Midbrain (tissue), 1 donor: ENCODE measurements at places on chromosomes 4 and X.
A peak's percentile ranks its signal among the peaks of the same experiment; 100 is the strongest.

- no peak for DNase-seq
These were observed 22.9 kb downstream of the TMEM187 start for GRCh38 chrX:153995504-153995903.

DNA sequence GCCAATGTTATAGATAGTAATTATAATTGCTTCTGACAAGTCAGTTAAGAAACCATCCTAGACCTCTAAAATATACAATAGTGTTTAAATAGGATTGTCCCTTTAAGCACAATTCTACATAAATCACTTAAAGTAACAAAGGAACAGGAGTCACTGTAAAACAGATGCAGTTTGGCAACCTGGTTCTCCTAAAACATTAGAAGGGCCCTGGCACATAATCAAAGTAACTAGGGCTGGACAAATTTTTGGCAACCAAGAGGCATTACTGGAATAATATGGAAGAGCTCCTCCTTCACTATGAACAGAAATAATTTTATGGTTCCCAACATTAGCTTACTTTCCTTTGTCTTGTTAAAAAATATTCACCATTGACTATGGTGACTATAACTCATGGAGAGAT lies 75.0 kb upstream of the CCDC160 start:
- DNase-seq = no peak

DNA sequence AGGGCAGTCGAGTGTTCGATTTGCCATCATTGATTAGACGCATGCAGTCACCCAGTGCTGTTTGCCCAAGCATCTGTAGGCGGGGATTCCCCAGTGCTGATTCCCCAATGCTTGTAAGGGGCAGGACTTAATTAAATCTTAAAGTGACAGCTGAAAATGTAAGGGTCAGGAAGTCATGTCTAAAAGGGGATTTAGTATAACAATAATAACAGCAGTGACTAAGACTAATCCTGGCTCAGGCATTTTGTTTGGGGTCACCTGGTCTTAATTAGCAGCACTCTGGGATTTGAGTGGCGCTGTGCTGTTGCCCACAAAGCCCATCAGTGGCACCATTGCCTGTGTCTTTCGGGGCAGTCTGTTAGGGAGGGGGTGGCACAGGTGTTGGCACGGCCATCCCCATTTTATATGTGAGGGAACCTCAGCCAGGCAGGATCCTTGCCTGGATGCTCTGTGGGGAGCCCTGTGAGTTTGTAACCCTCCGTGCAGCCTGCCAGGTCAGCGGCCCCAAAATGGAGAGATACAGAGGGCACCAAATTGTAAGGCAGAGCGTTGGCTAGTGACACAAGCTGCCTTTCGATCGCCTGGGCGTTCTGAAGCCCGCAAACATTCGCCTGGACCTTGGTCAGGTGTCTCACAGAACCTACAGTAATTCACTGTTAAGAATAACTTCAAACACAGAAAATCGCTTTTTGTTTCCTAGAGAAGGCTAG lies 146.7 kb downstream of the TBL1X start:
- no peak for DNase-seq

DNA sequence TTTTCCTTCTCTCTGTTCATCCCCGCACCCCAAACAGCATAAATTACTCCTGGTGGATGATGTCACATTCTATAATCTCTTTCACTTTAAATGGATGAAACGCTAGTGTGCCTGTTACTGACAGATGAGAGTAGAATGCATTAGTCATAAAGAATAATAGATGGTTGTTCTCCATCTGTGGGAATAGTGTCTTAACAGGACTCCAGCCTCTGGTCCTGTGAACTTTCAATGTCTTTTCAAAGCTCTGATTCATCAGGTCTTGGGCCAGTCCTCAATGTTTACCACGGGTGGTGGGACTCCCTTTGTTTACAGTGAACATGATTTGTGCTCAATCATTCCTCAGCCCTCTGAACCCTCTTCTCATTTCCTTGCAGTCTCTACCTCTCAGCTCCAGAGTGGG lies 182.6 kb downstream of the GABRB1 start:
- peak; percentile 17 for DNase-seq

DNA sequence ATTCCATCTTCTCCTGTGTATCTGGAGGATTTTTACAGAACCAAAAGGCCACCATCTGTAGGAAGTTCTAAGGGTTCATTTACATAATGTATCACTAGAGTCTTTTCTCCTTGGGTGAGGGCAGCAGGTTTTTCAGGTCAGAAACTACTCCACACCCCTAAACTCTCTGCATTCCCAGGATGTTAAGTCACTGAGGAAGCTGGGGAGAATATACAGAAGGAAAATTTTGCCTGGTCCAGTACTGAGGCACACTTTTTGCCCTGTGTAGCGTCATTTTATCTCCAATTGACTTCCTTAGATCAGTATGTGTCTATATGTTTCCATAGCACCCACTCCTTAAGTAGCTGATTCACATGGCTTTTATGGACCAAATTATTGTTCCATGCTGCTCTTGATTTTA lies 17.0 kb downstream of the XKRX start:
- DNase-seq = no peak

GRCh38 chr4:33724685-33725084 lies 2519.6 kb downstream of the ARAP2 start:
- DNase-seq = no peak

GRCh38 chr4:76585897-76586360 lies 150.9 kb downstream of the SHROOM3 start:
- peak; percentile 43 for DNase-seq

- DNase-seq = peak; percentile 11
These were observed at the start of gene DCHS2 for GRCh38 chr4:154491341-154492271. Gene DCHS2, minus strand, starts transcription at chr4:154491799. Its CDS starts 444 bp downstream, at chr4:154491355.

DNA sequence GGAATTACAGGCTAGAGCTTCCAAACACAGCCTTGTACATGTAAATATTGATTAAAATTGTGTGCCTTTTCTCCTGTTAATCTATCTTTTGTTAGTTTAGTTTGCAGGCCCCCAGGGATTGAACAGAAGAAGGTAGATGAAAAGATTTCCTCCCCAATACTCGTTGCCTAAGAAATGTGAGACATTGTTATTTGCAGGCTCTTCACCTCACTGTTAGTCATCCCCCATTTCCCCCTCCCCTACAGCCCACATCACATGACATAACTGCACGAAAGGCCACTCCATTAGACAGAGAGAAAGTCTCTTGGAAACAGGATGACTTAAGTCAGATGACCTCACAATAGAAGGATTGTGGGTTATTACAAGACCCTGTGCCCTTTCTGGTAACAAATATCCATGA lies 13.3 kb upstream of the MID1 start:
- DNase-seq = no peak

- no peak for DNase-seq
These were observed 48.6 kb downstream of the NPY5R start for GRCh38 chr4:163392328-163392727.

GRCh38 chr4:17811078-17811603 lies 362 bp downstream of the NCAPG start:
- no peak for DNase-seq

DNA sequence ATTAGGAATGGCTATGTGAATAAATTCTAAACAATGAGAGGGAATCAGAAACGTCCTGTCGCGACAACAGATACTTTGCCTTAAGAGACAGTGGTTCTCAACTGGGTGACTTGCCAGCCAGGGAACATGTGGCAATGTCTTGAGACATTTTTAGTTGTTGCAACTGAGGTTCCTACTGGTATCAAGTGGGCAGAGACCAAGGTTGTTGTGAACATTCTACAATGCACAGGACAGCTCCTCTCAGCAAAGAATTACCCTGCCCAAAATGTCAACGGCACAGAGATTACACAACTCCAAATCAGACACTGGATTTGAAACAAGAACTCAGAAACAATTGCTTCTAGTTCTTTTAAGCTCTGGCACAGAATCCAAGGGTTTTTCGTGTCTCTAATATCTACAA lies 128.6 kb downstream of the ARHGAP6 start:
- DNase-seq = no peak

GRCh38 chr4:185839194-185839712 lies 27.3 kb upstream of the SORBS2 start:
- no peak for DNase-seq

GRCh38 chr4:632196-632790 lies 6.9 kb downstream of the PDE6B start:
- no peak for DNase-seq

DNA sequence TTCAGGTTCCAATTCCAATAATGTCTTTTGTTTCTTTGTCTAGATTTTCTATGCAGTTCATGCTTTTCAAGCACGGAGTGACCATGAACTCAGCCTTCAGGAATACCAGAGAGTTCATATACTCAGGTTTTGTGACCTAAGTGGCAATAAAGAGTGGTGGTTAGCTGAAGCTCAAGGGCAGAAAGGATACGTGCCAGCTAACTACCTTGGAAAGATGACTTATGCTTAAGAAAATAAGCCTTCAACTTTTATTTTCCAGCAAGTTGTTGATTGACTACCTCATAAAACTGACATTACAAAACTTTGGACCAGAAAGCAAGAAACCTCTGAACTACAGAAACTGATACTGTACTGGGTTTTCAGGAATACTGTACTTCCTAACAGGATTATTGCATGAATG lies 30.8 kb downstream of the INTS12 start:
- DNase-seq = no peak

DNA sequence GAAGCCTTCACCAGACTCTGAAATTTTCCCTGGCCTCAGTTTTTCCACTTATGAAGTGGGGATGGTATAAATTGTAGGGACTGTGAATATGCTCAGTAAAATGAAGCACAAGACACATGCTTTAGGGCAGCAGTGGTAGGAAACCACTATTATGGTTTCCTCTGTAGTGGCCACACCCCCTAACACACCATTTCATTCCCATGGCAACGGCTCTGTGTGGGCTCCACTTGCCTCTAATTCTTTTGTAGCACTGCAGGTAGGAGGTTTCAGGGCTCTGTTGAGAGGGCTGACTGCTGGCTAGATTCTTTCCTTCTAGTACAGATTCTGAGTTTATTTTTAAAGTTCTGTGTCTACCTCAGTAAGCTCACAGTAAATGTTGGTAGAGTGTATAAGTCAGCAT lies 3.5 kb upstream of the VMA21 start:
- no peak for DNase-seq

GRCh38 chr4:149831656-149832208 lies 16.1 kb upstream of the IQCM start:
- no peak for DNase-seq

DNA sequence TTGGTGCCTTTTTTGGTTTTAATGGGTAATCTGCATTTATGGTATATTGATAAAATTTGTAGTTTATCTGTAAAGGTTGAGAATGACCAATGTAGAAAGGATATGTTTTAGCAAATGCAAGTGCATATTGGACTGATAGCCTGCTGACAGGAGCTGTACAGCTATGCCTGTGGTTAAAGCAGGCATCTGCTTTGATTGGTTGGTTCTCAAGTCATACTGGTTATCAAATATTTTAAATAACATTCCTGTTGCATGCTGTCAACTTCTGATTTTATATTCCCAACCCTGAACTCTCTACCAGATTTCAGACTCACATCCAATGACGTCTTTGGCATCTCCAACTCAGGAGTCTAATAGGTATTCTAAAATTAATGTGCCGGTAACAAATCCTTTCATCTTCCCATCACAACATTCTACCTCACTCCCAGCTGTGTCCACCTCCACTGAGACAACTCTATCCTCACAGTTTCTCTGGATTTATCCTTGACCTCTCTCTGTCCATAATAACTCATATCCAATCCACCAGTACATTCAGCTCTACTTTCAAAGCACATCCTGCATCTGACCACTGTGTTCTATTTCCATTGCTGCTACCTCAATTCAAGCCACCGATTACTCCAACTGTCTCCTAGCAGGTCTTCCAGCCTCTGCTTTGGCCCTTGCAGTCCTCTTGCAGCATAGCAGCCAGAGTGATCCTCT lies 125.7 kb downstream of the CAMK2D start:
- no peak for DNase-seq

- no peak for DNase-seq
These were observed 25.7 kb downstream of the ZFX start for GRCh38 chrX:24175276-24175675.

DNA sequence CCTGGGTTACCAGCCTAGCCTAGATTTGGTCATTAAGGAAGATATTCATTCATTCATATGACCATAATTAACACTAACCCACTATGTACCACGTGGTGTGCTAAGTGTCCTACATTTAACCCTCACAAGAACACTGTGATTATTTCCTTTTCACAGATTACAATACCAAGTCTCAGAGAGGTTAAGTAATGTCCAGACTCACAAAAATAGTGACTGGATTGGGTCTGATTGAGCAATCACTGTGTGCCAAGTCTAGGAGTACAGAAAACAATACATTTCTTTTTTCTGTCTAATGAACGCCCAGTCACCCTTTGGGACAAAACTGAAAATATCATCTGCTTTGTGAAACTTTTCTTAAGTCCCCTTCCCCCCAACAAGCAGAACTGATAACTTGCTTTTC lies 7.6 kb upstream of the DLG3 start:
- no peak for DNase-seq

DNA sequence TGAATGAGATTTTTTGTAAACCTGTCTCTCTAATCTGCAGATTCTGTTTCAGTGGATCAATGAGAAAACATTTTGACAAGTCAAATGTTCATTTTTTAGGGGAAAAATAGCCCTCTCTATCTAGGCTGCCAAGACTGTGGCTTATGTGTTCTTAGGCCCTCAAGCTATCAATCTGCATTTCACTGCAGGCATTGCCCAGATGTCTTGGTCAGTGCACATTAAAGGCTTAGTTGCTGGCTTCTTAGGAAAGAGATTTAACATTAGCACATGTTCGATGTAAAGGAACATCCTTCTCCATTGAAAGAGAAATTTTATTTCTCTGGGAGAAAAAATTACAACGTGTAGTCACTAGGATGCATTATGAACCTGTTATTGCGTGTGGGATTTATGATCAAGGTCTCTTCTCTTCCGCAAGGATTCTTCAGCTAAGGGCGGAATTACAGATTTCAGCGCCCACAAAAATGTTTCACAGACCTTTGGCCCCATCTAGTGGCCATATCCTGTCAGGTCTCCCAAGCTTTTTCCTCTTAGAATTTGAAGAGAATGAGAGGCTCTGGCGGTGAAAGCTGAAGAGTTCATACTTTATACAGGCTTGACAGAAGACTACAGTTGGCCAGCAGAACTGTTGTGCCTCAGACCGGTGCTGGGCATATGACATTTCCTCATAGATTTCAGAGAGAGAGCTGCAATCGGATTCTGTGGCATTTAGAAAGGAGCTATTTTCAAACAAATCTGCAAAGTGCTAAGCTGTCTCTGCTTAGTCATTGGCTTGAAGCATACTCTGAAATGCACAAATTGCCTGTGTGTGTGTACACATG lies 144.6 kb upstream of the NOCT start:
- peak; percentile 90 for DNase-seq

GRCh38 chrX:149185087-149185486 lies 320.0 kb downstream of the IDS start:
- DNase-seq = no peak

DNA sequence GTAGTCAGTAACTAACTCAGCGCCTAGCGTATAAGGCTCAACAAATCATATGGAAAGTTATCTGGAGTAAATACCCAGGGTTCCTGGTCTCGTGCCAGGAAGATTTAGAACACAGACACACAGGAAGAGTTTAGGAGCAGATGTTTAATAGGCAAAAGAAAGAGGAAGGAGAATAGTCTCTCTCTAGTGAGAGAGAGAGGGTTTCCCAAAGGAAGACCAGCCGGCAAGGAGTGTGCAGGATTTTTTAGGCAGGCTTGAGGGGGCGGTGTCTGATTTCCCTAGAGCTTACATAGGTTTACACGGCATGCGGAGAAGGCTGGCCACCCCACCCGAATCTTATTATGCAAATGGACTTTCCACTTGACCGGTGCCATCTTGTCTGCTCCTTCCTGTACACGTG lies 284.0 kb upstream of the FRG1 start:
- no peak for DNase-seq

GRCh38 chr4:57119054-57119651 lies 9.0 kb upstream of the IGFBP7 start:
- peak; percentile 20 for DNase-seq

GRCh38 chr4:159980826-159981468 lies 878.1 kb downstream of the RAPGEF2 start:
- DNase-seq = no peak

- DNase-seq = no peak
These were observed 20.5 kb downstream of the ANOS1 start for GRCh38 chrX:8711401-8711800.
